Stimulated activated CD8-positive, alpha-beta memory T cell treated with anti-CD3 and anti-CD28 coated beads, Interleukin-4, amount 100 ng/mL, for 4 hours (primary cell): ENCODE measurements at places on chromosomes 1 and 21.

- no peak for DNase-seq
Observed at GRCh38 chr21:42781150-42781970, 98.0 kb downstream of the WDR4 start.

- no peak for DNase-seq
Observed at GRCh38 chr1:52706136-52706670, 8.1 kb upstream of the COA7 start.

DNA sequence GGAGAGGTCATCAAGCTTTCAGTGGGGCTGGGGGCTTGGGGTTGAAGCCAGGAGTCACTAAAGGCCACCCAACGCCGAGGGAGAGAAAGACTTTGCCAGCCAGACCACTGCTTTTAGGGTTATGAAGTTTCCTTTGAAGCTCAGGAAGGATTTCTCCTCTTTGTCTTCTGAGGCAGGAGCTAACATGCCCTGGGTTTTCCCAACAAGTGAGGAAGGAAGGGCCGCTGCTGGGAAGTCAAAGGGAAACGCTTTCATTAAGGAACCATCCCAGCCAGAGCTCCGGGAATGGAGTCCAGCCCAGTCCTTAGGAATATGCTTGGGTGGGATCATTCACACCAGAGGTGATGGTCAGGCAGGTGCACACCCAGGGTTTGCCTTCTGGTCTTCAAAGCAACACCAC, 436.9 kb downstream of the PRDM2 start:
- no peak for DNase-seq

DNA sequence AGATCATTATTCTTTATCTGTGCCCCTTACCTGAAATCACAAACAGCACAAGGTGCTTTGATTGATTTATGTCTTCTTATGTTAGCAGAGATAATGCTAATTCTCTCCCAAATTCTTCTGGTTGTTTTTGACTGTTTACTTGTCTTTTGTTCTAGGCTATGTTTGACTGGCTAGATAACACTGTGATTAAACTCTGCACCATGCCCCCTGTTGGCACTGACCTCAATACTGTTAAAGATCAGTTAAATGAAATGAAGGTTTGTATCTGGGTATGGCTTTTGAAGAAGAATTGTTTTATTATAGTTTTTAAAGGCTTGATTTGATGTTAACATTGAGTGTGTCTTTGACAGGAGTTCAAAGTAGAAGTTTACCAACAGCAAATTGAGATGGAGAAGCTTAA, 49.6 kb upstream of the BMP8A start:
- DNase-seq, result no peak

DNA sequence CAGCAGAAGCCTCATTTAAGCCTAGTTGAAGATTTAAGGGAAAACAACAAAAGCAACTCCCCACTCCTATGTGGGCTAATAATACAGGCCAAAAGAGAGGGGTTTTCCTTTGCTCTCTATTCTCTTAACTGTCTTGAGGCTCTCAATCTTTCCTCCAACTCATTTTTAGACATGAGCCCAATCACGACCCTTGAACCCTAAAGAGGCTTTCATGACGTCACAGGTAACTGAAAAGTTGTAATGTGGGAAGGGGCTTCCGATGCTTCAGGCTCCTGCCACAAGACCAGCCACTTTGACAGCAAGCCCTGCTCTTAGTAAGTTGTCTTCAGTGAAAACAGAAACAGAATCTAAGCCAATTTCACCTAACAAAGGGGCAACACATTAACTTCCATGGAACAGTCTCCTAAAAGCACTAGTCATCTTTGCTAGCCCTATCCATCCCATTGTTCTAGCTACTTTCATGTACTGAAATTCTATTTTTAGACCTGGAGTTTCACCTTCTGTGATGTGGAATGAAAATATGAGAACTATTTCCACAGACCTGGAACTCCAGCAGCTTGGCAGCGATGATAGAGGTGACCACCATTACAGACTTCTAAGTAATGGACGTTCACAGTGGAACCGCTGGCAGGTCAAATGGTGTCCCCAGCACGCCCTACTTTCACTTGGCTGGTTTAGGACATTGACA, 36.3 kb downstream of the GPR161 start:
- no peak for DNase-seq

GRCh38 chr1:151312411-151312810, 14.8 kb downstream of the PI4KB start:
- no peak for DNase-seq

DNA sequence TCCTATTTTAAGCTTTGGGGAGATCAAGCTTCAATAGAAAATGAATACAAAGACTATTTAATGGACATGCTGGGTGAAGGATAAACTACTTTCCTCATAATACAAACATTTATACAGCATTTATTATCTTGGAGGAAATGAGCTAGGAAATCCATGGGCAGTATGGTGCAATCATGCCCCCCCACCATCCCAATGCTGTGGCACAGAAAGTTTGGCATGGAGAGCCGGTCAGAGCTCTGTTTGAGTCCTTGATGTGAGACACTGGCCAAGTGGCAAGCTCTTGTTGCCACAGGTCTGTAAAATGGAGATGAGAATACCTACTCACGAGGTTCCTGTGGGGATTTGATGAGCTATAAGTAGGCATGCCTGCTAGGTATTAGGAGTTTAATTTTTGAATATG, 120.6 kb downstream of the MAB21L3 start:
- no peak for DNase-seq

GRCh38 chr1:48033495-48034045, 36.4 kb upstream of the TRABD2B start:
- no peak for DNase-seq

- no peak for DNase-seq
Observed at GRCh38 chr21:42834726-42835191, 44.6 kb downstream of the WDR4 start.

GRCh38 chr1:21672478-21673276, 3.5 kb upstream of the RAP1GAP start:
- DNase-seq, result no peak

- no peak for DNase-seq
Observed at GRCh38 chr1:36359383-36359782, 26.3 kb downstream of the STK40 start.

DNA sequence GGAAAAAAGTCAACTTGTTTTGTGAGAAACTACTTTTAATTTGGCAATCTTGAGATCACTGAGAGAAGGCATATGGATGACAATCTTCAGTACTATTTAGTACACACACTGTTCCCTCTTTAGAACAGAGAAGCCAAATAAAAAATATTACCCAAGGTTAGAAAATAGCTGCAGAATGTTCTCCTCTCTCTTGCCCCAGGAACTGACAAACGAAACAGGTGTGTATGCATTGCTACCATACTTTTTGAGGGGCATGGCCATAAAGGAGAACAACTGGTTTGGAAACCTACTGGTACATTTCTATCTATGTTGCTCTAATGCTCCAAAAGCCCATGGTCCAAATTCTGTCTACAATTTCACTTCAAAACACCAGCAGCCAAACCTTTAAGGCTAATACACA, 5.7 kb downstream of the TOR1AIP2 start:
- no peak for DNase-seq

GRCh38 chr1:78237364-78237916, 191.7 kb downstream of the GIPC2 start:
- no peak for DNase-seq
